ENCODE measurements at places on chromosomes 4 and X. TPM values are rescaled to one million over a fixed set of nuclear protein-coding genes. Genes with fewer than 3 reads are reported as not detected.

GRCh38 chr4:38902695-38903094 is 35.1 kb downstream of the FAM114A1 start:
- no peak for DNase-seq

Gene SLC6A14
- not detected for total RNA-seq

DNA sequence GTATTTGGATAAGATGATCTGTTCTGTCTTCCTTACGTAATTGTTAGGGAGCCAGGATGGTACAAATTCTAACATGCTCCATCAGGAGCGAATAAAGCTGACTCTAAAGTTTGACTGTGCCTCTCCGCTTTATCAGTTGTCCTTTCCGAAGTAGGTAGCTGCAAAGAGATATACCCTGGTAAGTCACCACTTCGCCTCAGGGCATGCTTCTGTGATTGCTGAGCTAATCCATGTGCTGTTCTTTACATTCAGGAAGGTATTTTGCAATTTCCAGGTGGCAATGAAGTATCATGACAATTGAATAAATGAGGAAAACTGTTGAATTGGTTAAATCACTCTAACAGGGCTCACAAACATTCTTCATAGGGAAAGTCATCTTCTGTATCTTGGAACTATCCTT is 38.9 kb downstream of the KIT start:
- no peak for DNase-seq

DNA sequence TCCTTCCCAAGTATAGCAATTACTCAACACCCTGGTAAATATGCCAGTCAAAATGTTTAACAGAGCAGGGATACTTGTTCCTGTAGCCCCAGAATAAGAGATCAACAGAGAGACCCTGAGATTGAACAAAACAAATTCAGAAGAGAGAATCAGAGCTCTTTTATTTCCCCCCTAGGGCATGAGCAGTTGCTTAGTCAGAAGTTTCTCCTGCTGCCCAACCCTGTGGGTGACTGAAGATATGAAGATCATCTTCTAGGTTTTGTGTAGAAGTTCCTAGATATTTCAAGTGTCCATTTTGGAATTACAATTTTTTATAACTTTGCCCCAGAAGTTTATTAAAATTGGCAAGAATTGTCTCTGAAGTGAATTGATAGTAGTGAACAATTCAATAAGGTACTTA is 59.1 kb upstream of the RXFP1 start:
- no peak for DNase-seq

DNA sequence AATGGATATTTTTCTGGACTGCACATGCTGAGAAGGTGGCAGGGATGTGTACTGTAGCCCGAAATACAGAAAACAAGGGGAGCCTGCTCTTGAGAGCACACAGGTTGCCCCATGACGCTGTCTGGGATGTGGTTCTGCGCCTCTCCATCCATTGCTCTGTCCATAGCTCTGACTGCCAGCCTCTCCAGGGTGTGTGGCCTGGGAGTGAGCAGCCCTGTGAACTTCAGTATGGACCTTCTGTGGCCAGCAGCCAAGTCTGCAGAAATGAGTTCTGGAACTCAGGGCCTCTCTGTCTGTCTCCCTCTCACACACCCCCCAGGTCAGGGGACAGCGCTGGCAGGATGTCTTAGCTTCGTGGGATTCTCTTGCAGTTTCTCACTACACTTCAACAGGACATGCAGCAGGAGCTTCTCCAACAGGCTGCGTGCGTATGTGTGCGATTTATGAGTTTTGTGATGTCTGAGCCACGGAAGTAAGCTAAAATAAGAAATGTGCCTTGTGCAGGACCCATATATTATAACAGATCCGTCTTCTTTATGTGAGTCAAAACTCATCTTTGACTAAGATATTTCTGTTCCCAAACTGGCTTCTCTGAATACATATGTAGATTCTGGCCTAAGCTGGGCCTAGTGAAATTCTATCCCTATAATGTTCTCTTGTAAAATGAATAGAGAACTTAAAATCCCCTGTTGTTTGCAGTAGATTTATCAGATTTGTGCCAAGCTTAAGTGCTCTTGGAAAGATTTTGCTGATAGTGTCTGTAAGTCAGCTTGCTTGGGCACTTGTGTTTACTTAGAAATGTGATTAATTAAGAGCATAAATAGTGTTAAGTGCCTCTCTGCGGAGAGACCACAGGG is 40.0 kb downstream of the PROM1 start:
- no peak for DNase-seq

- peak; percentile 13 for DNase-seq
These were observed 97.8 kb downstream of the ZNF674 start for GRCh38 chrX:46447384-46447783.
